T-helper 1 cell (primary cell): ENCODE measurements at places on chromosomes 16 and 17.

DNA sequence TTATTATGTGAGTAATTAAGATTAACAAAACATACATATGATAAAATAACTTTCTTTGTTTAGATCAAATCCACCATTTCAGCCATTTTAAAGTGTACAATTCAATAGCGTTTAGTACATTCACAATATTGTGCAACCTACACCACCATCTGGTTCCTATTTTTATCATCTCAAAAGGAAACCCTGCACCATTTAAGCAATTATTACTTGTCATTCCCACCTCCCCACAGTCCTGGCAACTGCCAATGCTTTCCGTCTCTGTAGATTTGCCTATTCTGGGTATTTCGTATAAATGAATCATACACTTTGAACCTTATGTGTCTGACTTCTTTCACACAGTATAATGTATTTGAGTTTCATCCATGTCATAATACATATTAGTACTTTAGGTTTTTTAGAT lies 162.5 kb upstream of the CNTNAP4 start:
- no peak for DNase-seq

- no peak for DNase-seq
These were observed 9.3 kb downstream of the KCTD5 start for GRCh38 chr16:2691491-2692248.

GRCh38 chr16:9969580-9969979 lies 212.6 kb downstream of the GRIN2A start:
- DNase-seq, result no peak

- DNase-seq, result no peak
These were observed 129.1 kb upstream of the HS3ST2 start for GRCh38 chr16:22684574-22685458.

DNA sequence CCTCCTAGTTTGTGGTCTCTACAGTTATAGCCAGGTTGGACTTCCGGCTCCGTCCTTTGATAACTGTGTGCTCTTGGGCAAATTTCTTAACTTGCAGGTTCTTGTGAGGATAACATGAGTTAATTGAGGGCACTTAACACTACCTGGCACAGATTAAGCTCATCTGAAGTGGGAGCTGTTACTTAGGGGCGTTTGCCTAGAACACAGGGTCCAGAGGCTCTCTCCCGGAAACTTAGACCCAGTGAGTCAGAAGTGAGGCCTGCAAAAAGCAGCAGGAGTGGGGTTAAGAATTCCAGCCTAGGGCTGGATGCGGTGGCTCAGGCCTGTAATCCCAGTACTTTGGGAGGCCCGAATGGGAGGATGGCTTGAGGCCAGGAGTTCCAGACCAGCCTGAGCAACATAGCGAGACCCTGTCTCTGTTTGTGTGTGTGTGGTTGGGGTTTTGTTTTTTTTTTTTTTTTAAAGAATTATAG lies 1.4 kb downstream of the MVP start:
- DNase-seq, result no peak

DNA sequence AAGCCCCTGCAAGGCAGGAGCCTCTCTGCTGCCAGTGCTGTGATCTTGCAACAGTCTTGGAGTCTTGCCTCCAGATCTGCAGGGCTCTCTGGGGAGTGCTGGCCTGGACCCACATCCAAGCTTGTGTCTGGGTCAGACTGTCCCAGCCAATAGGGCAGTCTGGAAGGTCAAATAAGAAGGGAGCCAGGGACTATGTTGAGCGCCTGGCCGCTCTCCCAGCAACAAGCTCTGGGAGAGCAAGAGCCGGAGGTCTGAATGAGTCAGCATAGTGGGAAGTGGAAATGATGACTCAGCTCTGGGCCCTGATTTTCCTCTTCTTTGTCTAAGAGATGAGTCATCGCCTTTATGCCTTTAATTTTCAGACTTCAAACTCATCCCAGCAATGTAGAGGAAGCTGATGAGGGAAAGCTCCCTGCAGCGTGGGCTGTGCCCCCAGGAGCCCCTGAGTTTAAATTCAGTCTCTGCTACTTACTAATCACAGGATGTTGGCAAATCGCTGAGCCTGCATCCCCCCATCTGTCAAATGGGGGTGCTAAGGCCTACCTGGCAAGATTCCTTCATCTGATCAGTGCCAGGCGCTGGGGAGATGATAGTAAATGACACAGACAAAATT lies 43.6 kb upstream of the HAPSTR1 start:
- DNase-seq, result no peak

DNA sequence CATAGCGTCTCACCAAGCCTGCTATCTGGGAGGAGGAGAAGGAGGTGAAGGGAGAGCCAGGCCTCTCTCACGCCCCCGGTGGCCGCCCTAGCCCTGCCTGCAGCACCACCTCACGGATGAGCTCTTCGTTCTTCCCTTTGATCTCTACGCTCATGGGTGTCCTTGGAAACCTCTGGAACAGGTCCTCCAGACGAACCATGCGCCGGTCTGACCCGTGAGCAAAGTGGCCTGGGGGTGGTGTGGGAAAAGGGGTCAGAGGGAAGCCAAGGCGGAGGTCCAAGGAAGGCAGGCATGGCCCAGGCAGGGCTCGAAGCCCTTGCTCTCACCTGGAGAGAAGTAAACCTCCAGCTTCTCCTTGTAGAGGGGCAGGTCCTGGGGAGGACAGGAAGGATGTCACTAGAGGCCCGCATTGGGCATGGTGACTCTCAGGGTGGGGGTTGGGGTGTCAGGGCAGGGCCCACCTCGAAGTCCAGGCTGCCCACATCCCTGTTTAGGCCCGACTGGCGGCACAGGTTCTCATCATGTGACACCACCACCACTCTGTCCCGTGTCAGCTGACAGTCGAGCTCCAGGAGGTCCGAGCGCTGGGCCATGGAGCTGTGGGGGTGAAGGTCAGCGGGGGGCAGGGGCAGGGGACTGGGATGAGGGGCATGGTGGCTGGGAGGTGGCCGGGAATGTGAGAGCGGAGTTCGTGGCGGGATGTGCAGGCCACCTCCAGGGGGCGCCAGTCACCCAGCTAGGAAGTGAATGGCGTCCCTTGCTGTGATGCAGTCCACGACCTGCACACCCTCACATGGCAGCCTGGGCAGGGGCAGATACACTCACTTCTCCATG lies 923 bp downstream of the GDPD3 start:
- no peak for DNase-seq

DNA sequence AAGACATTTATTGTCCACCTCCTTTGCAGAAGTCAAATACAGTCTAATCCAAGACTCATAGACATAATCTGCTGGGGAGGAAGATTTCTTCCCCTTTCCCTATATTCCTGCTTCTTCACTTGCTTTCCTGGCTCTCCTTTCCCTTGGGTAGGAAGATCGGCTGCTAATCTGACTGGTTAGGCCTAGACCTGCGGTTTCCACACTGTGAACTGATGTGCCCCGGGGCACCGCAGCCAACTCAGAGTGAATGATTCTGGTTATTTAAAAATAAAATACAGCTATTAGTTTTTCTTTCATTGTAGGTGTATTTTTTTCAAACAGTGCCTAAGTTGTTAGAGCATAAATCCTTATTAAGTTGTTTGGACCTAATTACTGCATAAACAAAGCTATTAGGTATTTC lies 78.9 kb downstream of the DNAH3 start:
- no peak for DNase-seq

GRCh38 chr17:40113907-40114245 lies 7.9 kb upstream of the MSL1 start:
- no peak for DNase-seq

GRCh38 chr16:1020591-1020990 lies 39.0 kb downstream of the SOX8 start:
- no peak for DNase-seq

GRCh38 chr17:7715936-7716886 lies 1.3 kb upstream of the DNAH2 start:
- DNase-seq, result no peak

GRCh38 chr17:68178831-68179230 lies 69.0 kb upstream of the AMZ2 start:
- DNase-seq, result no peak

- DNase-seq, result no peak
These were observed 52.2 kb downstream of the ZDHHC7 start for GRCh38 chr16:84959045-84959576.
